ENCODE measurements at places on chromosomes 4 and X. TPM values are rescaled to one million over a fixed set of nuclear protein-coding genes. Genes with fewer than 3 reads are reported as not detected.

Gene ANK2
- 18.6 TPM for total RNA-seq

Gene ABCG2
- 21.5 TPM for total RNA-seq

- no peak for DNase-seq
Measured at GRCh38 chrX:40470830-40471429, 109.8 kb upstream of the ATP6AP2 start.

Gene RPA4
- 0.40 TPM for total RNA-seq

DNA sequence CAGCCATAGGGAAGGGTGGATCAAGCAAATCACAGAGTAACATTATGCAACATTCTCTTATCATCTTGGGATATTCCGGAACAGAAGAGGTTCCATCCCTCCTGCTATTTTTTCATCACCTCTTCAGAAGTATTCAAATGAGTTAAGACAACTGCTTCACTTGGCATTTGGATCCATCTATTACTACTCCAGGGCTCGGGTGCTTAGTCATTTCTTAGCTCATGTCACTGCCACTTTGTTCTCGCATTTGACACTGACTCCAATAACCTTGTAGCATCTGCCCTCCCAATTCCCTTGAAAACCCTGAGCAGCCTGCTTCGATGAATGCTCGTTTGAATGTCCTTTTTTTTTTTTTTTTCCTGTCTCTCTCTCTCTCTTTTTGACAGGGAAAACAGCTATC is 114.9 kb downstream of the PPARGC1A start:
- no peak for DNase-seq

DNA sequence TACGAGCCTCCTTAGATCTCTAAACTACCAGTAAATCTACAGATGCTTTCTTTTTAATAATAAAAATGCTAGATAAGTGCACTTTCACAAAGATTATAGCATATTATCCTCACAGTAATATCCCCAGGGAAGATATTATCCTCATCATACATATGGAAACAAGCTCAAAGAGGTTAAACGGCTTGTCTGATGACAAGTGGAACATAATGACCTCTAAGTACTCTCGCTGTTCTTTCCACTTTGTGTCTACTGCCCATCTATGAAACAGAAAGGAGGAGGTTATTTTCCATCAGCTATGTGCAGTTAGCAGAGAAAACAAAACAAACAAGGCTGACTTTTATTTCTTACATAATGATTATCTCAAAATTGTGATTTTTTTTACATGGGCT is 42.8 kb upstream of the PRDM8 start:
- DNase-seq: no peak

- no peak for DNase-seq
Measured at GRCh38 chr4:169385376-169385775, 114.6 kb upstream of the SH3RF1 start.

Gene TEX13D
- total RNA-seq: not detected

- no peak for DNase-seq
Measured at GRCh38 chr4:184460499-184461285, 13.7 kb downstream of the IRF2 start.

Gene KCND1
- 3.0 TPM for total RNA-seq

Gene SEPTIN6
- 70.2 TPM for total RNA-seq

- DNase-seq: no peak
Measured at GRCh38 chr4:108888769-108889168, 125.9 kb upstream of the ETNPPL start.

Gene CT83
- total RNA-seq: 2.1 TPM

- DNase-seq: no peak
Measured at GRCh38 chr4:56511098-56511497, 5.5 kb downstream of the ARL9 start.

GRCh38 chr4:6887591-6888371 is 21.8 kb upstream of the TBC1D14 start:
- no peak for DNase-seq

DNA sequence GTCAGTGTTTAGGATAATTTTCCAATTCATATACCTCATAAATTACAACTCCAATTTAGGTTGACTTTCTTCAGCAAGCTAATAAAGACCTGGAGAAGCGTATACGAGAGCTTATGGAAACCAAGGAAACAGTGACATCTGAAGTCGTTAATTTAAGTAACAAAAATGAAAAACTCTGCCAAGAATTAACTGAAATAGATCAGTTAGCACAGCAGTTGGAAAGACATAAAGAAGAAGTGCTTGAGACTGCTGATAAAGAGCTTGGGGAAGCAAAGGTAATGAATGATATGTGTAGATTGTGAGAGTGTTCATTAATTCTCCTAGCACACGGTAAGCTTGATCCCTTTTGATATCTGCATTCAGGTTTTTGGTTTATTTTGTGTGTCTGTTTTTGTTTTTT is 16.8 kb downstream of the CEP135 start:
- no peak for DNase-seq

- DNase-seq: no peak
Measured at GRCh38 chr4:76692761-76693160, 205.2 kb downstream of the SOWAHB start.

DNA sequence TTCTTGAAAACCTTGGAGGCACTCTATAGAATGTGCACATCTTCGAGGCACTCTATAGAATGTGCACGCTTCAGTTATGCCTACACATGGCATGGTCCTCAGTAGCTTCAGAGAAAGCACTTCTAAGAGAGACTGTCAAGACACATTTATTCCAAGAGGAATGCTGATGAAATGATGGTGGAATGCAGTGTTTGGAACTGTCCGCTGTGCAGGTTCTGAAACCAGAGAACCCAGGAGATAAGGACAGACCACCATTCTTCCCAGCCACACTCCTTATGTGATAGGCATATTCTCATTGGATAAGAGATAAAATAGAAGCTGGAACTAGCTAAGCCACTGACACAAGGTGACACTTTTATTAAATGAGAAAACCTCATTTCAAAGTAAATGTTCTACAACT is 263.3 kb downstream of the NLGN4X start:
- DNase-seq: no peak

Gene SLC9B1
- total RNA-seq: 1.6 TPM

DNA sequence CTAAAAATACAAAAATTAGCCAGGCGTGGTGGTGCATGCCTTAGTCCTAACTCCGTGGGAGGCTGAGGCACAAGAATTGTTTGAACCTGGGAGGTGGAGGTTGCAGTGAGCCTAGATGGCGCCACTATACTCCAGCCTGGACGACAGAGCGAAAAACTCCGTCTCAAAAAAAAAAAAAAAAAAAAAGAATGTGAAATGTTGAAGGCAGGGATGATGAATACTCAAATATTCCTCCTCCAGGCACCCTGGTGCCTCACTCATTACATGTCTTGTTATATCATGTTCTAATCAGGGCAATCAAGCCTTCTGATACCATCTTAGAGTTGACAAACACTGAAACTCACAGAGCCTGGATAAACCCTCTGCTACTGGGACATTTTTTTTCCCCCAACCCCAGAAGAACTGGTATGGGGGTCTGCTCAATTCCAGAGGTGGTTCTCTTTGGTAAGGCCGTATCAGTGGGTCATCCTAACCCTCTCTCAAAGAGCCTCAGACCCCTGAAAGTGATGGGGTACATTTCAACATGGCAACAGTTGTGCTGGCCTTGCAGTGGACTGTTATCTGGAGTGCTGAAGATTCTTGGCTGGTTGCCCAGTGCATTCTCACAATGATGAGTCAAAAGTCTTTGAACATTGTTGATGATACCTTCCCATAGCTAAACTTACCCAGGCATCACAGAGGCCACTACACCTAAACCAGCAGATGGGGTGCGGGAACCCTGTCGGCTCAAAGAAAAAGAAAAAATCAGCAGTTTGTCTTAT is 2.4 kb upstream of the SH3KBP1 start:
- DNase-seq: no peak

Data from type B pancreatic cell (in vitro differentiated cells).